Right hindlimb (tissue), 1 donor: ENCODE measurements at places on chromosomes 4 and X.

DNA sequence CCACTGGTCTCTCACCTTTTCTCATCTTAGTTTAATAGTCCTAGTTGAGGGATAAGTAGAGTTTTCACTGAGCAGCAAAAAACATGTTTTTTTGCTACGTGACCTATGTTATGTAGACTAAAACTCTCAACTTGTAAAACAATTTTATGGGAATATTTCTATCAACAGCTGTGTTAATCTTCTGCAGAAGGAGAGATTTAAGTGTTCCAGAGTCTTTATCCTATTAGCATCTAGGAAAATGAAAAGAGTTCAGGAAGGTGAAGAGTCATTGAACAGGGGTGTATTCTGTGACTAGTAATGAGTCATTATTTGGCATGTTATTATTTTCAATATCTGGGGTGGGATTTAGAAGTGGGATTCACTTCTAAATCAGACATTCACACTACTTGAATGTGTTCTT lies 41.9 kb downstream of the RRAGB start:
- no peak for DNase-seq

GRCh38 chrX:44456685-44457084 lies 86.0 kb downstream of the FUNDC1 start:
- DNase-seq, result no peak

- DNase-seq, result no peak
These were observed 18.0 kb downstream of the RBMX start for GRCh38 chrX:136862546-136862945.

- DNase-seq, result no peak
These were observed 1068.2 kb downstream of the GLUD2 start for GRCh38 chrX:122115604-122116003.
